ENCODE measurements at places on chromosomes 2 and 18.

- no peak for DNase-seq
Observed at GRCh38 chr2:19274439-19274838, 84.0 kb downstream of the OSR1 start.

DNA sequence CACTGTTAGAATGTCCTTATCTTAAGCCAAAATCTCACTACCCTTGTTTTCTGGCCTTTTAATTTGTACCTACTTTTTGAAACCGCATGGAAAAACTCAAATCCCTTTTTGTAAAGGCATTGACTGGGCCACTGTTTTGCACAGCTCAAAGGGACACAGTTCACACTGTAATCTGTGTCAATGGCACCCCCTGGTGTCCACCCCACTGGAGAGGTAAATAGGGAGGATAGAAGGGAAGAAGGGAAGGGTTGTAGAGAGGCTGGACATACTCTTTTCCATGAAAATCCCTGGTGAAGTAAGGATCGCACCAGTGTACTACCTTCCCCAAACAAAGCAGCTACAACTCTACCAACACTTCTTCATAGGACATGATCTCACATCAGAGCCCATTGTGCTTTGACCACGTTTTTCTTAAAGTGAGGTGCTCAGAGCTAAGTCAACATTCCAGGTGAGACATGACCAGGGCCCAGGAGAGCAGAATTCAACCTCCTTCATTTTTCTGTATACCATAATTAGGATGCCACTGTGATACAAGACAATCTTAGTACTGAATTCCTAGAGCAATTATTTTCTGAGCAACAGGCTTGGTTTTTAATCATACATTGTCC lies 92.4 kb upstream of the RMDN2 start:
- peak; percentile 64 for DNase-seq

GRCh38 chr2:71631411-71631931 lies 178.1 kb downstream of the DYSF start:
- DNase-seq: no peak

DNA sequence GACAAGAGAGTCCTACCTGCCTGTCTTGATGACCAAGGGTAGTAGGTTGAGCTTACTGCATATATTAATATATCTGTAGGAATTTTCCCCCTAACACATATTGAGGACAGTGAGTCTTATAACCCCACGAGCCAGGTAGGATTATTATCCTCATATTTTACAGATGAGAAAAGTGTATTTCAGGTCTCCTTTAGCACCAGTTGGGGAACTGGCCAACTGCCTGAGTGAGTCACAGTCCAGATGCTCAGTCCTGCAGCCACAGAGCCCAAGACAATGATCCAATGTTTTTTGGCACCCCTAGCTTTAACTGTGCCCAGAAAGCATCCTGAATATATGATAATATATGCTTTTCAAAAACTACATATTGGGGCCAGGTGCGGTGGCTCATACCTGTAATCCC lies 30.8 kb upstream of the GLS start:
- no peak for DNase-seq

GRCh38 chr2:25303633-25304236 lies 38.0 kb downstream of the DNMT3A start:
- no peak for DNase-seq

DNA sequence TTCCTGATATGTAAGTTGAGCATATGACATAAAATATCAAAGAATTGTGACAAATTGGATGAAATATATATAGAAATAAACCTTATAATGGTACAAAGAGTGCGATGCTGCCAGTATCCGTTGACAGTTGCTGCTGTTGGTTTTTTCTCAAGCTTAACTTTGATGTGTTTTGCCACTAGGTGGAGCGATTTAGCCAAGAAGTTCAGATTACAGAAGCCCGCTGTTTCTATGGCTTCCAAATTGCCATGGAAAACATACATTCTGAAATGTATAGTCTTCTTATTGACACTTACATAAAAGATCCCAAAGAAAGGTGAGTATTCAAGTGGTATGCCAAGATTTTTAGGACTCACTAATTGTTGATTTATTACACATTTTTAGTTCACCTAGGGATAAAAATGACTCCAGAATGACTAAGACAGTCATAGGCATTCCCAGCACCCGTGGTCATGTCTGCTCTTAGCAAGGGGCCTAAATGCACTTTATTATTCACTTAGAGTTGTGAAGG lies 2.1 kb downstream of the RRM2 start:
- peak; percentile 52 for DNase-seq

- no peak for DNase-seq
Observed at GRCh38 chr2:105786231-105787230, 41.8 kb downstream of the NCK2 start.

DNA sequence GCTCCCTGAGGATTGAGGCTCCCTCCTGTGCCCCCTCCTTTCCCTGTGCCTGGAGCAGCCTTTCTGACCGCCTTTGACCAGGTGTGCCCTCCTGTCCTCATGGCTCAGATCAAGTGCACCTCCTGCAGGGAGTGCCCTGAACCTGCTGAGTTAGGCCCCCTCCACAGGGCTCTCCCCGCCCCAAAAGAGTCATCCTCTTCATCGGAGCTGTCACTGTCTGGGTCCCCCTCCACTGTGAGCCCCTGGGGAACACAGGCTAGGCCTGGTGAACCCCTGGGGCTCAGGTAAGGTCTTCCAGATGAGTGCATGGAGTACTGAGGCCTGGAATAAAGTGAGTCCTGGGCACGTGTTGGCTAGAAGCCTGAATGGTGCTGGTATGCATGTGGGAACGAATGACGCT lies 173.5 kb downstream of the INHBB start:
- DNase-seq: no peak

- no peak for DNase-seq
Observed at GRCh38 chr2:154289870-154290269, 408.6 kb upstream of the KCNJ3 start.

- no peak for DNase-seq
Observed at GRCh38 chr2:214730248-214730647, 79.2 kb downstream of the BARD1 start.

DNA sequence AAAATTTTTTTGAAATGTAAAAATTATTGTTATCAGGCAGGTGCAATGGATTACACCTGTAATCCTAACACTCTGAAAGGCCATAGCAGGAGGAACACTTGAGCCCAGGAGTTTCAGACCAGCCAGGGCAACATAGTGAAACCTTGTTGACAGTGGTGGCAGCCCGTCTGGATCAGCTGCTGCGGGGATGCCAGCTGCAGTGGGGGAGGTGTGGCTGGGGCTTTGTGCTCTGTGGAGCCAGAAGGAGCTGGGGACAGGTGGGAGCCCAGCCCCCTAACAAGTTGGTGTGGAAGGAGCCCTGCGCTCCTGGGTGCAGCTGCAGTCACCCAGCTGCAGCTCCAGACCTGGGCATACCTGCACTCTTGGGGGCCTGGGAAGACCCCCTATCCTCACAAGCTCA lies 182.4 kb upstream of the MC4R start:
- DNase-seq: no peak

DNA sequence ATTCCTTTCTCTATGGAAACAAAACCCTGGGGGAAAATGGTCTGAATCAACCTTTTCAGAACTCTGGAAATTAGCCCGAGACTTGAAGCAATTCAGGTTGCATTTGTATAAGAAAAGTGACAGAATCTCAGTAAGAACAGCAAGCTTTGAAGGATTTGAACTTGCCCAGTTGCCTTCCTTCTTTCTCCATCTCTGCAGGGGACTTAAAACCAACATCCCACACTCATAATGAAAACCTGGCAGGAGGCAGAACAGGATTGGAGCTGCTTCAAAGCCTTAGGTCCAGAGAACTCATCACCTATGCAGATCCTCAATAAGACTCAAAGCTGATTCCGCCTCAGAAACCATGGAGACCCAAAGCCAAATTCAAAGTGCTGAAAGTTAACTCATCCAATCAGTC lies 790.5 kb upstream of the ID2 start:
- no peak for DNase-seq

- no peak for DNase-seq
Observed at GRCh38 chr2:216090369-216090786, 8.7 kb downstream of the TMEM169 start.

- DNase-seq: no peak
Observed at GRCh38 chr2:217703999-217704398, 298.8 kb downstream of the TNS1 start.

DNA sequence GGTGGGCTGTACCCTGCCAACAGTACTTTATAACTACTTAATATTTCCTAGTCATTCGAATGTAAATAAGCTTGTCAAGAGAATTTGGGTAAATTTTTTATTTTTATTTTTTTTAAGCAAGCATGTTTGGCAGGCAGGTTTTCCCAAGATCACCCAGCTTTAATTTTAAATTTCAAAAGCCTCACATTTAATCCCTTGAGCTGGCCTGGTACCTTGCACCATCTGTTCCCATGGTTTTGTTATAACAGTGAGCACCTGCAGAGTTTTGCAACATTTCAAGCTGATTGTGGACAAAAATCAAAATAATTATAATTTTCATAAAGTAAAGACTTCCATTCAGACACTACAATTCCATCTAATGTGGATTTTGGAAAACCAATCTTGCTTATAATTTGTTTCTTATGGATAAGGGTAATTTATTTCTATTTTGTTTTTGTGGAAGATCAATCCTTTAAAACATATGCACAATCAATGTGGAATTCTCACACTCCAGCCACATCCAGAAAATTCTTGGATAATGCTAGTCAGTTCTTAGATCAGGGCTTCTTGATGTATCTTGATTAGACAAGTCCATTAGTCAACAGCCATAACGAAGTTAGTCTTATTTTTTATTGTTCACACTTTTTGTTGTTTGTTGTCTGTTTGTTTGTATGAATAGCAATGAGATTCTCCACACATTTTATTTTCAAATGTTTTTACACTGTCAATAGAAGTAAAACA lies 689.3 kb downstream of the NR4A2 start:
- DNase-seq: no peak

DNA sequence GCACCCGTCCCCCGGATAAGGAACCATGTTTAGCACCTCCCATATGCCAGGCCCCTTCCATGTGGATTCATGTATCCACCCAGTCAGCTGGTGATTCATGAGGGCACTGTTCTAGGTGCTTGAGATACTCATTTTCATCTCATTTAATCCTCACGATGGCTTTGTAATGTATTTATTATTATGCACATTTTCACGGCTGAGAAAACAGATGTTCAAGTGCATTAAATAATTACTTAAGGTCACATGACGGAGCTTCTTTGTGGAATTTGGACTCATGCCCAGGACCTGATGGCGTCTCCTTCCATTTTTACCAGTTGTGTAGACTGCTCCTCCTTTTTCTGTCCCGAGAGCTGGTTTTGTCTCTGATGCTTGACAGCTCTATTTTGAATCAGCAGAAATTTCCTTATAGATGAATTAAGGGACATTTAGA lies 72.2 kb upstream of the RBM44 start:
- peak; percentile 59 for DNase-seq

GRCh38 chr2:239196474-239197021 lies 204.3 kb downstream of the HDAC4 start:
- DNase-seq: no peak
